ENCODE measurements at places on chromosomes 13 and 19. TPM values are rescaled to one million over a fixed set of nuclear protein-coding genes. Genes with fewer than 3 reads are reported as not detected.

FSD1 gene
- 4.2 TPM for polyA plus RNA-seq

NTN5 gene
- not detected for polyA plus RNA-seq

DNA sequence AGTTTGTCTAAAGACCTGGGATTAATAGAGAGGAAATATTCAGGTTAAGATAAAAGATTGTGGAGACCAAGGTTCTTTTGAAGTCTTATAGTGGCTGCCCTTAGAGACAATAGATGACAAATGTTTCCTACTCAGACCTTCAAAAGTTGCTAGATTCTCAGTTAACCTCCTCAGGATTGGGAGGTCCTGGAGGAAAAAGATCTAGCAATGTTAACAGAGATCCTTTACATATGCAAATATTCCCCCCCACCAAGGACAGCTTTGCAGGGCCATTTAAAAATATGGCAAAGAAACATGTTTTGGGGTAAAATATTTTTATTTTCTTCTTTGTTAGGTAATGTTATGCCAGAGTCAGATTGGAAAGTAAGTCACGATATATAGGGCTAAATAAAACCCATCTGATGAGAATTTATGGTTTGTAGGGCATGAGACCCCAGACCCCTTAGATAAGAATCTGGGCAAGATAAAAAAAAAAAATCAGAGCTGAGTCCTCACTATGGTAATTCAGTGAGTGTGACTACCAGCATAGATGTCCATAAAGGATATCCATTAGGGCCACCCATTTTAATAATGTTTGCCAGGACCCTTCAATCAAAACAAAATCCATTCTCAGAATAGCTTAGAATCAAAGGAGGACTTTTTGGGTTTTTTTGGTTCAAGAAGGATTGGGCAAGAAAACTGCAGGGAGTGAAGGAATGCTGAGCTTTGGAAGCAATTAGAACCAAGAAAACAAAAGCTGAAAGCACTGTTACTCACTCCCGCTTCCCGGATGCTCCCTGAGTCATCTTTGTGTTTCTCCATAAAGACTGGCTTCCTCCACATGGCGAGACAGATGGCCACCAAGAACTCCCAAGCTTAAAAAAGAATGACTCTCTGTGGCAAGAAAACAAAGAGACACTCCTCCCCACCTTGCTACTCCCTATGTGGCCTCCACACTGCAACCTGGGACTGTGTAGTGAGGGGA is 28.2 kb downstream of the VSTM1 start:
- no peak for DNase-seq

- DNase-seq, result no peak
These were observed 13.6 kb downstream of the HAUS8 start for GRCh38 chr19:17061691-17062090.

SGCG gene
- polyA plus RNA-seq, result not detected

DNA sequence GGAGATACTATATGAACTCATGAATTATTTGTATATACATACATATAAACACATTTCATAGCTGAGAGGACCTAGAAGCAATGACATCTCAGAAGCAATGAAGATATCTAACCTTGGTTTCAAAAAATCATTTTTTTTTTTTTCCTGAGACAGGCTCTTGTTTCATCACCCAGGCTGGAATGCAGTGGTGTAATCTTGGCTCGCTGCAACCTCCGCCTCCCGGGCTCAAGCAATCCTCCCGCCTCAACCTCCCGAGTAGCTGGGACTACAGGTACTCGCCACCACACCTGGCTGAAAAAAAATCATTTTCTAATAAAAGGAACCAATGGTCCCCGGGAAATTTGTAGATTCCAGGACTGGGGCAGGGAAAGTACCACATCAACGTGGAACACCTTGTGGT is 4.0 kb downstream of the ZNF565 start:
- DNase-seq, result no peak

DNA sequence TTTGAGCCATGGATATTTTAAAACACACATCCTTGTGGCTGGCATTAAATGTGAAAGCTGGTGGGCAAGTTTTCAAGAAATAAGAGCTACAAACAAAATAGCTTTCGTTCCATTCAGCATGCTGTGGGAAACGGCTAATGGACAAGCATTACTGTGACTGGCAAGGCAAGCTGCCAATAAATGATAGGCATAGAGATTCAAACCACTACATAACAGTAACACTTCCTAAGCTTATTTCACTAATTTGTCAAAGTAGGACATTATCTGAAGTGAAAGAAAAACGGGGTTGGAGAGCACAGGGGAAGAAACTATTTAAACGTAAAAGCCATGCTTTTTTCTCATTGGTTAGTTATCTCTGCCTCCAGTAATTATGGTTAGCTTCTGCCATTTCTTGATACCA is 26.0 kb downstream of the OBI1 start:
- no peak for DNase-seq

VSIG10L gene
- polyA plus RNA-seq, result 0.40 TPM

GRCh38 chr19:39971380-39972035 is 543 bp downstream of the PSMC4 start:
- DNase-seq, result no peak

DNA sequence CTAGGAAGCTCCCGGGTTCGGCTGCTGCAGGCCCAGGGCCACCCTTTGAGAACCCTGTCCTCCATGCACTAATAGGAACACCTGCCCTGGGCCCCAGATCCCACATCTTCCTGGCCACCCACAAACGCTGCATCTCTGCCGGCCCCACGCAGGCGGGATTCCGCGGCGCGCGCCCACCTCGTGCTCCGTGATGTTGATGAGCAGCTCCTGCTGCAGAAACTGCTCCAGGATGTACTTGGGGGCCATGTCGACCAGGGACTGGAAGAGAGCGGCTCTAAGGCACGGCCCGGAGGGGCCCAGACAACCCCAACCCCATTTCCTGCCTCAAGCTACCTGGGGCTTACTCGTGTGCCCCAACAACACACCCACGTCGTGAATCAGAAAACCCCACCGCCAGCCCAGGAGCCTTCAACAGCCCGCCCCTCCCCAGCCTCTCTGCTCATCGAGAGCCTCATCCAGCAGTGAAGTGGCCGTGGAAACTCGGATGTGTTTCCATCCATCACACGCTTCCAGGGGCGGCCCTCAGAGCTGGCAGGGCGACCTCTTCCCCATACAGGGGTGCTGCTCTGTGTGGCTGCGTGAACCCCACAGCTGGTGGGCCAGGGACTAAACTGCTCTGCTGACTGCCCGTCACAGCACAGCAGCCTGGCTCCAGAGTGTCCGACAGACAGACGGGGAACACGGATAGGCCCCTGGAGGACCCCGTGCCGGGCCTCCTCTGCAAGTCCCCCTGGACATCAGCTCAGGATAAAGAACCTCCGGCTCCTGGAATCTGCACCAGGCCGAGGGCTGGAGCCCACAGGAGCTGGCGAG is 4.2 kb downstream of the POLR2E start:
- DNase-seq, result no peak

KLHL1 gene
- polyA plus RNA-seq, result 0.14 TPM

DNA sequence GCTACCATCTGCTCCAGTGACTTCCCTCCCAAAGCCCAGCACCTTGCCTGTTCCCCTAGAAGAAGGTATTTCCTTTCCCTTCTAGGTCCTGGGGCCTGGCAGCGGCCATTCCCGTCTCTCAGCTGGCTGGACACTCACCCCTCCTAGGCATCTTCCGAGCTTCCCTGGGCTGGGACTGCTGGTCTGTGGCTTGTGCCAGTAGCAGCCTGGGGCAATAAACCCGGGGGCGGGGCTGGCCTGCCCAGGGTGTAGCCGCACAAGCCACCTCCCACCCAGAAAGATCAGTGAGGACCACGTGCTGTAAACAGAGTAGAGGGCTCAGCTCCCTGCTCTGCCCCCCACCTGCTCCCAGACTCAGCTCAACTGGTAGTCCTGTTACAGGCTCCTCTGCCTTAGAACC is 15.0 kb downstream of the LIPE start:
- DNase-seq, result no peak

- no peak for DNase-seq
These were observed 4.0 kb upstream of the HOOK2 start for GRCh38 chr19:12779162-12779993.

PMIS2 gene
- polyA plus RNA-seq, result not detected

DNA sequence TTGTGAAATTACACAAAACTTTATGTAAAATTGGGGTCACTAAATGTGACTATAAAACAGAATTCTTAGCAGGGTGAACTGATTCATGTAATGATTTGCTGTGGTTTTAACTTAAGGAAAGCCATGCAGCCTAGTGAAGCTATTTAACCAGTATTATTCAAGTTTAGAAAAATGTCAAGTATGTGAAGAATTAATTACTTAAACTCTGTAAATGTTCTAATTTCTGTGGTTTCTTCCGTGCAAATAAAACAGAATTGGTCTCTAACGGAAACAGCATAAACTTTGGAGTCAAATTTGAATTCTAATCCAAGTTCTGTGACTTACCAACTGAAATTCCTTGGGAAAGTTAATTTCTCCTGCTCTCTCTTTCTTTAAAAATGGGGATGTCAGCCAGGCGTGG is 13.3 kb downstream of the CDC16 start:
- no peak for DNase-seq

CYP4F8 gene
- not detected for polyA plus RNA-seq

- DNase-seq, result no peak
These were observed at the start of gene TOMM40 for GRCh38 chr19:44891016-44891882. TSS of gene TOMM40 (plus strand) at chr19:44891254. CDS start at chr19:44891416, 162 bp downstream.

GRCh38 chr13:53351021-53351420 is 322.4 kb downstream of the OLFM4 start:
- no peak for DNase-seq

GRCh38 chr19:9073806-9074205 is 13.1 kb upstream of the OR1M1 start:
- DNase-seq, result no peak
